ENCODE measurements at places on chromosomes 3 and 15. TPM values are rescaled to one million over a fixed set of nuclear protein-coding genes. Genes with fewer than 3 reads are reported as not detected.

Gene ABHD14A
- 9.9 TPM for total RNA-seq

Gene EXD1
- 0.22 TPM for total RNA-seq

Gene MASP1
- 84.6 TPM for total RNA-seq

- H3K4me3 ChIP-seq = no peak overlapping the region
- no peaks in the 10 kb centered on the region for H3K27me3 ChIP-seq
- peaks cover 10% of the 10 kb centered on the region for H3K4me1 ChIP-seq
- DNase-seq = no peak
Measured at GRCh38 chr15:84947947-84948830, 33.5 kb upstream of the PDE8A start.

DNA sequence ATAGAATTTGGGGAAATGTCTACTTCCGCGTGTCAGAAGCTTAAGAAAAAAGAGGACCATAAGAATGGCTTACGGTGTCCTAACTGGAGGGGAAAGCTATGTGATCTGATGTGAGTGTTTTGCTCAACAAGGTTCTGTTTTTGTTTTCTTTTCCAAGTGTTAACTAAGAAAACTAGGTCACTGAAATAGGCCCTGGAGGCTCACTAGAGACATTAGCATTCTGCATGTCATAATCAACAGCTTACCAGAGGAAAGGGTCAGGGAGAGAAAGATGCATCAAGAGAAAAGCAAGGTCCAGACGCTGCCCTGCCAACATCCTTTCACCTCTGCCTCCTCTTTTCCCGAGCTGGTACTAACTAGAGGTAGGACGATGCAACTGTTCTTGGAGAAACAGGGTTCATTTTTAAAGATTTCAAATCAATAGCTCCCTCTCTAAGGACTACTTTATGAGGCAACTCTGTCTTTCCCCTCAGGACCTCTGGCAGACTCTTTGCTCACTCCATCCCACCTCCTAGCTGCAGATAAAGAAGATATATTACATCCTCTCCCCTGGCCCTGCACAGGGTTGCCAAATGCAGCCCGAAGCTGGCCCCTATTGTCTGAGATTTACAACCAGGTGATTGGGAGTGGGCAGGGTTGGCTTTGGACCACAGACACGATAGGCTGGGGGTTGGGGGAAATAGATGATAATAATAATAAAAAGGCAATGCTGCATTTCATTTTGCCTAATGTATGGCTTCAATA is 209.9 kb upstream of the SLC2A2 start:
- DNase-seq = no peak
- H3K4me3 ChIP-seq = no peak overlapping the region
- H3K27ac ChIP-seq = no peak overlapping the region
- no peaks in the 10 kb centered on the region for H3K4me1 ChIP-seq

DNA sequence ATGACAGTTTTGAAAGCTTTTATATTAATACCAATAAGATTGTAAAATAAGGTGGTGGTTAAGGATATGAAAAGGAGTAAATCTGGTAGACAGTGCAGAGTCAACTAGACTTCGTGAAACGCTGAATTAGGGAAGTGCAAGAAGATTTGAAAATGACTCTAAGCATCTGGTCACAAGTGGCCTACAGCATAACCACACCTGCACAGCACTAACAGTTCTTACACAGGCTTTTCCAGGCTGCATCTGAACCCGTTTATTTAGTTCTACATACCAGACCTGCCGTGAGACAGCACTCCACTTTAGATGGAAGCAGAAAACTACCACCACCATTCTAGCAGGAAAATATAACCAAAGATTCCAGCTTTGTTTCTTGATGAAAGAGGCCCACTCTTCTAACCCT is 1.9 kb downstream of the DMXL2 start:
- DNase-seq = no peak
- H3K4me3 ChIP-seq = no peak overlapping the region
- no peaks in the 10 kb centered on the region for H3K27me3 ChIP-seq
- no peaks in the 10 kb centered on the region for H3K36me3 ChIP-seq
